ENCODE measurements at places on chromosomes 13 and 19.

DNA sequence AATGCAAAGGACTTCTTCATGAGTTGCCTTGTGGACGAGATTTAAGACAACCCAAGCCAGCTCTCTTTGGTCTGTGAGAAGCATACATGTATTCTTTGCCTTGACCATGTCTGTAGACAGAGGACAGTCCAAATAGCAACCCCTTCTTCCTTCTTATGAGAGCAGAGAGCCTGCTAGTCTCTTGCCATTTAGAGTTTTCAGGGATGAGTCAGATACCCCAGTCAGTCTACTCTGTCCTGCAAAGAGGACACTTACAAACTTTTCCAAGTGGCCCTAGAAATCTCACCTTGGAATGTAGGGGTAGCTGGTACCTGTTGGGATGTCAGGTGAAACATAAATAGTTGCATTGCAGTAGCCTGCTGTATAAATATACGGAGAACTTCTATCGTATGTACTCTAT is 36.7 kb downstream of the DNAJC3 start:
- no peak for DNase-seq

- DNase-seq = no peak
Measured at GRCh38 chr19:45917421-45918091, 3.0 kb upstream of the NANOS2 start.

- DNase-seq = no peak
Measured at GRCh38 chr13:39506559-39507390, 96.2 kb downstream of the LHFPL6 start.

DNA sequence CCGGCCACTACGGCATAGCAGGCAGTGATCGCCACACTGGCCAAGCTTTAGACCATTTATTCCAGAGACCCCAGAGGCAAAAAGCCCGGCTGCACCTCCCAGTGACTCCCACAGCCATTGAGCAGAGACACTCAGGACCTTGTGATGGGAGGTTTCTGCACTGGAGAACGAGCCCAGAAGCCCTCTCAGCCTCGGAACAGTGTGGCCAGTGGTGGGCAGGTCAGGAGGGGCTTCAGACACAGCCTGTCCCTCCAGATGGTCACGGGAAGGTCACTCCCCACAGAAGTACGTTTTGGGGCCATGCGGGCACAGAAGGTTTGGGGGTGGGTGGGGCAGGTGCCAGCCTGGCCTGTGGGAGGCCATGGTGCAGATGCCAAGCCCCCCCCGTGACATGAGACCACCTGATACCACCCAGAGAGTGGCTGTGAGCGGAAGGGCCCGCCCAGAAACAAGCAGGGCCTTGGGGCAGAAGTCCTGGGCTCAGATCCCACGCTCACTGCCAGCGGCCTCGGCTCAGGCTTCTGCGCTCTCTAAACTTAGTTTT is 599 bp upstream of the F10 start:
- DNase-seq = no peak

DNA sequence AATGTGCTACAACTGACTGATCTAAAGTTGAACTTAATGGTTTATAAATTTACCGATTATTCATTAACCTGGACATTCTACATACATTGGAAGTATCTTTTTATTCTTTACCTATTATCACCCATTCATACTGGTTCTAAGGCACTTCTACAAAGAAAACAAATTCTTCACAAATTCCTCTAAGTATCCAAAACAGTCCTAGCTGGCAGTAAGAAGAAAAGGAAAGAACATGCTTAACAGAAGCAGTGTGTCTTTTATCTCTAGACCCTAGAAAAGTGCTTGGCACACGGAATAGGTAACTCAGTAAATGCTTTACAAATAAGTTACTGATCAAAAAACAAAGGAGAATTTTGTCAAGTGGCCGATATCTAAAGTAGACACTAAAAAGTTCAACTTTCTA is 32.8 kb downstream of the TSC22D1 start:
- DNase-seq = no peak

GRCh38 chr19:16325641-16326400 is 1.2 kb downstream of the KLF2 start:
- DNase-seq = no peak

Data from NCI-H1048 (cell line).